Foreskin keratinocyte (primary cell): ENCODE measurements at places on chromosomes 5 and 9. TPM values are rescaled to one million over a fixed set of nuclear protein-coding genes. Genes with fewer than 3 reads are reported as not detected.

- DNase-seq = no peak
Observed at GRCh38 chr5:176743868-176744583, 66.3 kb upstream of the UNC5A start.

DNA sequence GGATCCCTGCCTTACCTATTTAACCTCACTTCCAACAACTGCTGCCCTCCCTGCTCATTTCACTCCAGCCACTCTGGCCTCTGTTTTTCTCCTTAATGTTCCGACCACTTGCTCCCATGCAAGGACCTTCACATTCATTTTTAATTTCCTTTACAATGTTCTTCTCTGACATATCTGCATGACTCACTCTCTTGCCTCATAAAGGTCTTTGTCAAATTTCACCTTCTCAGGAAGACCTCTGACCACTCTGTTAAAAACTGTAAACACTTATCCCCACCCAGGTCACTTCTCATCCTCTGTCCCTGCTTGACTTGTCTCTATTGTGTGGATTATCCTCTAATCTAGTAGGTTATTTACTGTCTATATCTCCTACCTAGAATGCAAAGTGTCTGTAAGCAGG, 751.2 kb downstream of the BRINP1 start:
- DNase-seq = no peak

DNA sequence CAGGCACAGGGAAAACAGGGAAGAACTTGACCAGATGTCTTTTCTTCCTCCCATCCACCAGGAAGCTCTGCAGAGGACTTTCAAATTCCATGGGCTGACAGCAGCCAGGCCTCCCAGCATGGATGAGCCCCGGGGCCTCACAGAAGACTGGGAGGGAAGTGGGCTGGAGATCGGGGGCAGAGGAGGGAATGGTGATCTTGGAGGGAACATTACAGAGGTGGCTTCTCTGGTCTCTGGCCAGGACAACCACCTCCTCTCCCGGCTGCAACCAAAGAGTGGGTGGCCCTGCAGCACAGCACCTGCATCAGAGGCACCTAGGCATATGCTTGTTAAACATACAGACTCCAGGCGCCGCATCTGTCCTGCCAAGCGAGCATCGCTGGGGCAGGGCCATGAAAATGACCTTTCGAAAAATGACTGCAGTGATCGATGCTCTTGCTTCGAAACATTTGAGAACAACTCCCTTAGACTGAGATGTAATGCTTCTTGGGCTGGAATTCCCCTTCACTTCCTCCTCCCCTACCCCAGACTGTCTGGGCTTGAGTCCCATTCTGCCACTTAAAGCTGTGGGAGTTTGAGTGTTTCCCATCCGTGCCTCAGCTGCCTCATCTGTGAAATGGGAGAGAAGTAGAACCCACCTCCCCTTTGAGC, 68.7 kb upstream of the UNC5A start:
- DNase-seq = no peak

GRCh38 chr5:178765753-178766300, 35.4 kb upstream of the ZNF354A start:
- peak; percentile 29 for DNase-seq

The TAF11L11 gene
- not detected in 2 replicates for total RNA-seq

The C1QTNF3 gene
- 0.32 and 0.41 TPM in 2 replicates for total RNA-seq

The TNC gene
- total RNA-seq = 12.7 and 49.3 TPM in 2 replicates

The KIF24 gene
- 6.0 and 6.7 TPM in 2 replicates for total RNA-seq
